ENCODE measurements at places on chromosomes 3 and 15.

DNA sequence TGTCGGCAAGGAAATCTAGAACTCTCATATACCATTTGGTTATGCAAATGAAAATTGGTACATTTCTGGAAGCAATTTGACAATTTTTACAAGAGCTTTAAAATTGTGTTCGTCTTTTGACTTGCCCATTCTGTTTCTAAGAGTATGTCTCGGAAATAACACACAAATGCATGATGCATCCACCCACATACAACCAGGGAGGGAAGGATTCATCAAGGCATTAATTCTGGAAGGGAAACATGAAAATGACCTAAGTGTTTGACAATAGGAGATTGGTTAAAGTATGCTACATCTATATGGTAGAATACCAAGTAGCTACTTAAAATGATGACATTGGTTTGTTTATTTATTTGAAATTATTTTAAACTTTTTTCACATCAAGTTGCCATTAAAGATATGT, 58.6 kb downstream of the PIAS1 start:
- DNase-seq = no peak

DNA sequence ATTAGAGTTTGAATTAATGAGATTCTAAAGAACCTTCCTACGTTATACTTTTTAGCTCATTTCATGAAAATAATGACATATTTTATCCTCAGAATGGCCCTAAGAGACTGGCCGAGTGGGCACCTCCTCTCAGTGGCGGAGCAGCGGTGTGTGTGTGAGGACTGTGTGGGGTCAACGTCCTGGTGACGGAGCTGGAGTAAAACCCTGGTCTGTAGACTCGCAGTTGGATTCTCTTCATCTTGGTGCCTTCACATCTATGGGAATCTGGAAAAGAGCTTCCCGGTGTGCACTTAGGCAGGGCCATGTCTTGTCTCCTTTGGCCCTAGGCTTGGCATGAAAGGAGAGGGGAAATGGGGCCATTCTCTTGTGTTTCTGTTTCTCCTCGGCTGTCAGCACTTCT, 21.4 kb upstream of the PAQR5 start:
- no peak for DNase-seq

DNA sequence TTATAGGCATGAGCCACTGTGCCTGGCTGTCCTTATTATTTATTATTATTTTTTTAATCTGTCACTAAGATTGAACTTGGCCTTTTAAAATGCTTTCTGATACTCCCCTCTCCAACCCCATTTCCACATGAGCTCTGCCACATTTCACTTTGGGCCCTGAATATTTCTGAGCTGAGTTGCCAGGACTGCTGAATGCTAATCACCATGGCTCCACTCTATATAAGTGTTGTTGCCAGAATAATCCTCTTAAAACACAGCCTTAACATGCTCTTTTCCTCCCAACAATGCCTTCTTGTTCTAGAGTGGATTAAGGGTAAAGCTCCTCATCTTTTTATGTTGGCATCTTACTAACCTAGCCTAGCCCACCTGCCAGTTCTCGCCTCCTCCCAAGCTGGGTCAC, 124.4 kb downstream of the PDZRN3 start:
- DNase-seq = no peak

DNA sequence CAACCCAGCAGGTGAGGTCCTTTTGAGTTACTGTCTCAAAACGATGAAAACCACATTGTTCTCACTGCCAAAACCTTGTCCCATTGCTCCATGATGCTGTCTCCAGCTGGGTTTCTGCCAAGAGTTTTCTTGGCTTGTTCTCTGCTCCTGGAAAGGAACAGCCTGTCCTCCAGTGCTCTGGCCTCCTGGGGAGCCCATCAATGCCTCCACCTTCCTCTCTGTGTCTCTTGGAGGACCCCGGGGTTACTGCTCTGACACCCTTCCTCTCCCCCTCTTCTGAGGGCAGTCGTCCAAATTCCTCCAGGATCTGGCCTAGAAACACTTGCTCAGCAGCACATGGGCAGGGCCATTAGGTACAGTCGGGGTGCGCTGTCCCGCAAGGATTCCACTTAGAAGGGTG, 63.9 kb upstream of the RGMA start:
- no peak for DNase-seq

GRCh38 chr15:48393645-48394506, 62.6 kb downstream of the DUT start:
- DNase-seq = peak; percentile 24

DNA sequence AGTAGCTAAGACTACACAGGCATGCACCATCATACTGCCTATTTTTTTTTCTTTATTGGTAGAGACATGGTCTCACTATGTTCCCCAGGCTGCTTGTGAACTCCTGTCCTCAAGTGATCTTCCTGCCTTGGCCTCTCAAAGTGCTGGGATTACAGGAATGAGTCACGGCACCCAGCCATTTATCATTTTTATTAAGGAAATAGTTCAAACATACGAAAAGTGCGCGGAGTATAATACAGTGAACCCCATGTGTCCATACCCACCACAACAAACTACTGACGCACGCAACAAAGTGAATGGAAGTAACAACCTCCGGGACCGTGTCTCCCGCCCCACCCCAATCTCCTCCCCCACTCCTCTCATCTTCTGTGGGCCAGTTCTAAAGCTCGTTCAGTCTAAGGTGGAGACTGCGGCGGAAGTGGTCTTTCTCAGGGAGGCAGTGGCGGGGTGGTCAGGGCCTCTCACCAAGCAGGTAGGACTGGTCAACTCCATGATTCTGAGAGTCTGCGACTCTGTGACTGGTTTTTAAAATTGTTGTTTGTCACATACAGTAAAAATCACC, 42.1 kb downstream of the DNAJB8 start:
- no peak for DNase-seq
